ENCODE measurements at places on chromosomes 13 and 19.

DNA sequence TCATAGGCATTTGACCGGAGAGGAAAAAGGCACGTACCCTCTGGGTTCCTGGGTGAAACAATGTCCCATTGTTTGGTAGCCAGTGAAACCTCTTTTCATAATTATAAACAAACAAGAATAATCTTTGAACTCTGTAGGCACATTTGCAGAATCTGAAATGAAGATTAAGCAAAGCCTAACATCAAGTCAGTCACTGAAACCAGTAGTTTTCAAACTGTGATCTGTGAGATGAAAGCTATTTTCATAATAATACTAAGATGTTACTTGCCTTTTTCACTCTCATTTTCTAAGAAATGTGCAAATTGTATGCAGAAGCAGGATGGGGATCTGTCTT is 105.4 kb downstream of the WDFY2 start:
- no peak for DNase-seq

DNA sequence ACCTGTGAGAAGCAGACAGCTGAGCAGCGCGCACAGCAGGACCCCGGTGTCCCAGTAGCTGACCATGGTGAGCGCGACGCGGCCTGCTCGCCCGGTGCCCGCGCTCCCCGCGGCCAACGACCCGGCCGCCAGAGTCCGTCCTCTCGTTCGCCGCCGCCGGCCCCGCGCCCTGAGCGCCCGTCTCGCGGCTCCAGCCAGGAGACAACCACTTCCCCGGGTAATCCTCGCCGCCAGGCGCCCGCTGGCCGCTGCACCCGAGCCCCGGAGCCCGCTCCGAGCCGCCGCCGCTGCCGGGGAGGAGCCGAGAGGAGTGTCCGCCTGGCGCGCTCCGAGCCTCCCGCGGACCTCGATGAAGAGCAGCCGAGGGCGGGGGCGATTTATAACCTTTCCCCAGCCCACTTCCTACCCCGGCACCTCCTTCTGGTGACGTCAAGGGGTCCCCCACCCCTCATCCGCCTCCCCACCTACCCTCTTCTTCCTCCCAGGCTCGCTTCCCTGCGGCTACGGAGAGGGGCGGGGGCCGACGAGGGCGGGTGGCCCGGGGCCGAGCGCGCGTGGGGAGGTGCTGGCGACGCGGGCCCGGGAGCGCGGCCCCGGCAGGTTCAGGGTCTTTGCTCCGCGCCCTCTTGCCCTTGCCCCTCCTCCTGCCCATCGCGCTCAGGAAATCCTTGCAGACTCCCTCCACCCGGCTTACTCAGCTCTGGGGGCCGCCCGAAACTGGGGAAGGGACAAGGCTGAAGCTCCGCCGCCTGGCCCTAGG is at the start of gene FLT1:
Gene FLT1, minus strand, starts transcription at position 351 of the 760 bp plus-strand sequence. Its CDS starts 285 bp downstream, at position 66.
- DNase-seq = peak; percentile 12

DNA sequence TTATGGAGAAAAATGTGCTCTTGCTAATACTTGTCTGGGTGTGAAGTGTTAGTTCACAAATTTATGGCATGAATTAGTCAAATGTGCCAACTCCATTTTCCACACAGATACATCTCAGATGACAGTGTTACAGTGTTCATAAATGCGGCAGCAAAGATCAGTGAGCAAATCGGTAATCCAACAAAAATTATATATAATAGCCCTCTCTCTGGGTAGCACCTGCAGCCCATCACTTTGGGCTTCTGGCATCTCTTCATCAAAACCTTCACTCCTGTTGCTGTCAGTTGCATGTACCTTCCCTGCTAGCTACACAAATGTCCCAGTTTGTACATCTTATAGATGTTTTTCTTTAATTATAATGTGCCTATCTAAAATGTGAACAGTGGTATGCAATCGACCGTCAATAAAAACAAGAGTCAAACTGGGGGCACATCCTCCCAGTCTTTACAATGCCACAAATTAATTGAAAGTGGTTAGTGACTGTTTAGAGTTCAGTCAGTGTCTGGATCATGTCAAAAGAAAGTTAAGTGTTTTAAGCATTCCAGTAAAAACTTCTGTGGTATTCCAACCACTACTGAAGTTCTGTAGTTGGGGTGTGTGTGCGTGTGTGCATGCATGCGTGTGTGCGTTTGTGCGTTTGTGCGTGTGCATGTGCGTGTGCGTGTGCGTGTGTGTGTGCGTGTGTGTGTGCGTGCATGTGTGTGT is 448.9 kb downstream of the DCT start:
- no peak for DNase-seq

GRCh38 chr13:48278806-48279205 is 24.7 kb upstream of the RB1 start:
- DNase-seq = no peak

- no peak for DNase-seq
Observed at GRCh38 chr13:35693134-35693784, 216.8 kb upstream of the MAB21L1 start.

GRCh38 chr19:19445911-19446361 is 40.5 kb downstream of the GATAD2A start:
- no peak for DNase-seq

DNA sequence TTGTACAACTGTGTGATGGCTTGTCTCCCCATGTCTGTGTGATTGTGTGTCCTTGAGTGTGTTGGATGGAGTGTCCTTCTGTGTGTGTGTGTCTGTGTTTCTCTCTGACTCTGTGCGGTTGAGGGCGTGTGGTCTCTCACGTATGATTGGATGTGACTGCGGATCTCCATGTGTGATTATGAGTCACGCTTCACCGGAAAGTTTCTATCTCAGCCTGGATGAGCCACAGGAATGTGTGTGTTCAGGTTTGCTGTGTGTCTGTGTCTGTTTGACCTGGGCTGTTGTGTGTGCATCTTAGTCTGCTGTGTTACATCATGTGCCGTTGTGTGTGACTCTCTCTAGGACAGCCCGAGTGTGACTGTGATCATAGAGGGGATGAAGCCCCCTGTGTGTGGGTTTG is 15.5 kb upstream of the ZNF835 start:
- no peak for DNase-seq

- DNase-seq = no peak
Observed at GRCh38 chr13:98385606-98386005, 191.3 kb downstream of the STK24 start.

DNA sequence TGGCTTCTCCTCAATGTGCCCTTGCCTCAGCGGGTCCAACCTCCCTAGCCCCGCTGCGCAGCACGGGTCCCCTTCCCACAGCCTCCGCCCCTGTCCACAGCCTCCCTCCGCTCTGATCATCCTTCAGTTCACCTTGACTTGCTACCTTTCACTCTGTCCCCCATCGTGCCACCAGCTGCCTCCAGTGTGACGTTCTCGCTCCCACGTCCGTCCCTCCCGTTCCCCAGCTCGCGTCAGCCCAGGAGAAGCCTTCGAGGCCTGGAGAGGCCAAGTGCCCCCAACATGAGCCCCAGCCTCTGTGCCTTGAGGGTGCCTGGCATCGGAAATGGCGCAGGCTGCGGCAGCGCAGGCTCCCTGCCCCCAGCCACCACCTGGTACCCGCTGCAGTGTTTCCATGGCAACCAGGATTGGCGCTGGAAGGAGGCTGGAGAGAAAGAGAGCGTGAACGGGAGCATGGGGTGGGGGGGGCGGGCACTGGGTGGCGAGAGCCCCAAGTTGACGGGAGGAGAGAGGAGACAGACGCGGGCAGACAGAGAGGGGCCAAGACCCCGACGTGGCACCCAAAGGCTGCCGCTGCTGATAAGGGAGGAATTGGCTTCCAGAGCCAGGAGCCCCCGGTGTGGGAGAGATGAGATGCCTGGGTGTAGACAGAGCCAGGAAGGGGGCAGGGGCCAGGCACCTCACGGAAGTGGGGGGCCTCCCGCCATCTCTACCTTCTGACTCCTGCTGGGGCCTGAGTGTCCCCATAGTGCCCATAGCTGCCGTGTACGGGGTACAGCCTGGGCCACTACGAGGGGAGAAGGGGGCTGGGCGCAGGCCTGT is 844 bp upstream of the ASPDH start:
- no peak for DNase-seq

DNA sequence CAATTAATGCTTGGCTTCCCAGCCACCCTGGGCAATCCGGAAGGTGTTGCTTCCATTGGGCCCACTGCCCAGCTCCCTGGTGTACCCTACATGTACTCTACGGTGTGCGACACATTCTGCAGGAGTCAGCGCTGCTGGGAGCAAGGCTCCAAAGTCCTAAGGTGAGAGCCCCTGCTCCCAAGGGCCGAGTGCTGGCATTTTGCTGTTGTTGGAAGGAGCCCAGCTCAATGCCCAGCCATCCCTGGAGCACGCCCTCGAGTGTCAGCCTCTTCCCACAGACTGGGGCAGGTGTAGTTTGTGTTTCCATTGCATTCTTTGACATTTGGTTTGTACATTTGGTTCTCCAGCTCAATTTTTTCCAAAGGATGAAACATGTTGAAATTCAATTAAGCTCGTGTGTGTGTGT is 64.6 kb downstream of the GGACT start:
- no peak for DNase-seq

GRCh38 chr13:39483326-39483725 is 119.7 kb downstream of the LHFPL6 start:
- DNase-seq = no peak

Data from stimulated activated CD8-positive, alpha-beta memory T cell treated with anti-CD3 and anti-CD28 coated beads, Interleukin-4, amount 100 ng/mL, for 4 hours (primary cell).